Skeletal muscle cell (primary cell): ENCODE measurements at places on chromosomes 1 and 21.

GRCh38 chr21:41778930-41779600 lies 12.2 kb upstream of the RIPK4 start:
- DNase-seq: no peak

DNA sequence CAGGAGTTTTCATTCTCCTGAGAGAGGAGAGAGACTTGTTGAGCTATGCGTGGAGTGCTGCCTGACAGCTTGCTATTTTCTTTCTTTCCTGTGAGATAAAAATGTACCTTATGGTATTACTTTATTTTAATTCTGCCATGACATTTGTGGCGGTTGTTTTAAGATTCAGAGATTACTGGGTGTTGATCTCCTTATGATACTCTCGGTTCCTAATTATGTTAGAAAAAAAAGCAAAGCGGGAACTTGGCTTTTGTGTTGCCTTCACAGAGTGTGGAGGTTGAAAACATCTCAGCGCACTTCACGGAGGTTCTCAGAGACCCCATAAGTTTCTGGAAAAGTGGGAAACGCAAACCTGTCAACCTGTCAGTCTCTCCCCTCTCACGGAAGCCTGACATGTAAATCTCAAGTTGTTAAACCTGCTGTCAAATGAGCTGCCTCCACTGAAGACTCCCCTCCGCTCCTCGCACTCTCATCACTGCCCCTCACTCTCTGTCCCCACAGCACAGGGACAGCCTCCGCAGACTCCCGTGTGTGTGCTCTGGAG lies 405.6 kb downstream of the KIF26B start:
- no peak for DNase-seq

- no peak for DNase-seq
These were observed 26.6 kb downstream of the DOP1B start for GRCh38 chr21:36183144-36183795.

- no peak for DNase-seq
These were observed 38.3 kb downstream of the CD34 start for GRCh38 chr1:207872621-207873020.

DNA sequence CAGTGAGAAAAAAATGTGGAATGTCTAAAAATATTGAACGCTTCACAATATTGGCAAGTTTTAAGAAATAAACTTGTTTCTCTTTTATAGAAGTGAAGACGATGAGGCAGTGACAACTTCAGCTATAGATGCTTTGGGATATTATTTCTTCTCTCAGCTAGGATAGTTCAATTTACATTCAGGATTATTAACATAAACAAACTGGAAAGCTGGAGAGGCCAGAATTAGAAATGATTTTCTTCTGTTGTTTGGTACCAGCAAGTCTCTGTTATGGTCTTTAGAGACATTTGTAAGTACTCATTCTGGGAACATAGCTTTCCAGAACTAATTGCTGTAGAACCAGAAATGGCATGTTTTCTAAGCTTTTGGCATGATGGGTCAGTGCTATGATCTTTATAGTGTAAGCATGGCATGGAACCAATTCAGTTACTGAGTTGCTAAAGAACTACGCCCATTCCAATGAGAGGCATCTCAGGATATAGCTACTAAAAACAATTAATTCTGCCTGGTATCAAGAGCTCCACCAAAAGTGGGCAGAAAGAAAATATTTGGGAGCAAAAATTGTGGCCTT lies 599.5 kb upstream of the B3GALT2 start:
- DNase-seq: no peak

DNA sequence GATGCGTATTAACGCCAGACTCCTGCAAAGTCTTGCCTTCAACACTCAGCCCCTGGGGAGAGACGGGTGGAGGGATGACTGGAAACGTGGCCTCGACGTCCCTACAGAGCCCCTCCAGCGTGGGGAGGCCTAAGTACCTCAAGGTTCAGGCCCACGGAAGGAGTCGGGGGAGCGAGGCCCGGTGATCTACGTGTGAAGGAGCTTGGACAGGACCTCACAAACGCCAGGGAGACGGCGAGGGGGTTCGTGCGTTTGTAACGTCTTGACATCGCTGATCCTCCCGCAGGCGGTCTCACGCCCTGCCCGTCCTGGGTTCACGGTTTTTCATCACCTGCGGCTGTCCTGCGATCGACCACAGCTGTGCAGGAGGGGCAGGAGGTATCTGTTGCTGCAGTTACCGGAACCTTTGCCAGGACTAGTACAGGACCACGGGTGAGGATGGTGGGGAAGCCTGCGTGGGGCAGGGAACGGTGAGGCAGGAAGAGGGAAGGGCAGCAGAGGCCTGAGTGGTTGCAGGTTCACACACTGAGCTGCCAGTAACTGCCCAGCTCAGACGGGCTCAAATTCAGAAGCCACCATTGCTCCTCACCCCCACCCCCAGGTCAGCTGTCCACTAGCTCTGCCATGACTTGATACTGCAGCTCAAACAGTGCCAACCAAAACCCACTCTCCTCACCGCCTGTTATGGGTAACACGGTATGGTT lies 889 bp upstream of the CCNL2 start:
- DNase-seq: no peak

DNA sequence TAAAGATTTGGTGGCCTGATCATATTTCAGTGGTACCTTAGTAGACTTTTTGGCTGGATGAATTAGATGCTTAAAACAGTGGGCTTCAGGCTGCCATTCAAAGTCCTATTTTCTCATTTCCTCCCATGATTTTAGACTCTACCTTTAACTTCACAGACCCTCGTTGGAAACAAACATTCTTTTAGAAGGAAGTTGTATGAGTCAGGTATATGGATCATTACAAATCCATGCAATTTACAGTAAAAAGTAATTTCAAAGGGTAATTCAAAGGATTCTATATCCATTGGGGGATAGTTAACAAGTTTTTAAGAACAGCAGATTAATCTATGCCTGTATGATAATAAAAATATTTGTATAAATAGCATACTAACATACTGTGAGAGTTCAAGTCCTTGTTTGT lies 216.9 kb upstream of the RRP15 start:
- DNase-seq: no peak

GRCh38 chr1:52927212-52928014 lies at the start of gene SCP2:
Gene SCP2 (plus strand): TSS chr1:52927276. CDS start chr1:52927397, 121 bp downstream.
- peak; percentile 18 for DNase-seq

DNA sequence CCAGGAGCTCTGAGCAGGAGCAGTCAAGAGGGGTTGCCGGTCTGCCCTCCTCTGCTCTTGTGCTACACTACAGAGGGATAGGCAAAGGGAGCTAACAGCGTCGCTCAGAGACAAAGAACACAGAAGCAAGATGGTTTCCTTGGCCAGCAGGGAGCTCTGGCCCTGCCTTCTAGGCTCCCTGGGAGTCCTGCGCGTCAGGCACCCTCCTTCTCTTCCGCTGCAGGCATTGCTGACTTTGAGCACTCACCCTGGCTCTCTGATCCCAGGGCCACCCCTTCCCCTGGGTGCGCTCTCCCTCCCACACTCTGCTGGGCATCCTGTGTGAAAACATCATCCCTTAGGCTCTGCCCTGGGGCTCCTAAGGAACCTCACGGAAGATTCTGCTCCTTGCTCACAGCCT lies 489 bp downstream of the TNNI1 start:
- no peak for DNase-seq

GRCh38 chr1:202462342-202463076 lies 114.0 kb downstream of the PPP1R12B start:
- DNase-seq: no peak

DNA sequence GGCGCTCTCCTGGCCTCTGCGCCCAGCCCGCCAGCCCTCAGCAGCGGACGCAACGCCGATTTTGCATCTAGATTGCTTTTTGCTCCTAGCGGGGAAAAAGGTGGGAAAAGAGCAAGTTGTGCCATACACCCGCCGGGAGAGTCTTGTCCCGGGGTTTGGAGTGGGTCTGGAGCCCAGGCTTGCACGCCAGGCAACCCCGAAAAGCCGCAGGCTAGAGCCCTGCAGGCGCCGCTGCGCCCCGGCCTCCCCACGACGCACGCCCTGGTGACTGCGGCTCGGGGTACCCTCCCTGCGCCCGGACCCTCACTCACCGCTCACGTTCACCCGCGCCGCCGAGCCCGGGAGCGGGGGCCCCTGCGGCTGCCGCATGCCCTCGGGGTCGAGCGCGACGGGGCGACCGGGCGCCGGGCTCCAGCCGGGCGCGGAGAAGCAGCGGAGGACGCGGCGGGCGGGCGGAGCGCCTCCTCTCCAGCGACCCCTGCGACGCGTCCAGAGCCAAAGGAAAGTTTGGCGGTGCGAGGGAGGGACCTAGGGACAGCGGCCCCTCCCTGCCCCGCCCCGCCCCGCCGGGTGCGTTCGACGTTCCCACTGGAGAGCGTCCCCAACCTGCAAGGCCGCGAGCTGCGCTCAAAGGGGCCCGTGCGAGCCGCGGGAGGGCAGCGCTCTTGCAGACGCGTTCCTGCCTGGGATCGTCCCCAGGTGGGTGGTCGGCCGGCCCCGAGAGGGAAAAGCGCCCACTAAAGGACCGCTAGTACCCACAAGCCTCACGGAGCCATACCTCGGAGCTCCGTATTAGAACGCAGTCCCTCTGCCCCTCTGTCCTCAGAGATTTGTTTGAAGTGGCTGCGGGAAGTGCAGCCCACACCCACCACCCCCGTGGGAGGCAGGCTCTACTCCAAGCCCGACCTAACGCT lies at the start of gene LPAR3:
Gene LPAR3, minus strand, starts transcription at position 502 of the 914 bp plus-strand sequence. CDS start 27,086 bp downstream, outside the sequence.
- no peak for DNase-seq

DNA sequence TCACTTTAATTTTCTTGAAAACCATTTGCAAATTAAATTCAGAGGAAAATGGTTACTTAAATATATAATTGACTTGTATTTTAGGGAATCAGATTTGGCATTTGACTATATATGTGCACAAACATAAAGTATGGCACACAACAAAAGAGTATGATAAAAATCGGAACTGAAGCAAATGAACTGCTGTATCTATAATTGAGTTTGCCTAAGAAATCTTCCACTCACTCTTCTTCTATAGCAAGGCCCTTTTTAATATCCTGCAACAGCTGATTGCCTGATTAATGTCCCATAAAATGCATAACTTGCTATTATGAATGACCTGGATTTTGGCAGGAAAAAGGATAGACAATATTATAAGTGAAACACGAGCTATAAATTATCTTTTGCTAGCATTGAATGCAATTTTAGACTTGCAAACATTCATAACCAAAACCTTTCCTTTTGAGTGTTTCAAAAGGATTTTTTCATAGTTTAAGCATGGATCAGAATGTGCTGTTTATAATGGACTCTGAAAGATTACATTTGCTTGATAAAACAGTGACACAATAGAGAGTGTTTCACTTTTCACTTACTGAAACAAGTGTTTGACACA lies 2204.3 kb downstream of the MRPL39 start:
- DNase-seq: no peak

DNA sequence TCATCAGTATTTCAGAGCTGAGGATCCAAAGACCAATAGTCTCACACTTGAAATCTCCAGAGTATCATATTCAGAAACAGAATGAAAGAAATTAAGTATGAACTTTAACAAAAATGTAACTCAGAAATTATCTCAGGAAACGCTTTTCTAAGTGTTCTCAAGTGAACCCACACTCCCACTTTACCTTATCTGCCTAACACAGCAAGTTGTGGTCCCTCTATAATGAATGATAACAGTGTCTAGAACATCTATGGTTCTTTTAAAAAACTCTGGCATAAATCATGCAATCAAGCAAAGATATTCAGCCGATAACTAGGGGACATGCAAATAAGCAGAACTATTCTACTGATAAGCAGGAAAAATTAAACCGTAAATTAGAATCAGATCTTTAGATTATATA lies 1574.2 kb downstream of the PLA2G4A start:
- no peak for DNase-seq

- DNase-seq: peak; percentile 80
These were observed 47.7 kb downstream of the UTP25 start for GRCh38 chr1:209875515-209875914.

- no peak for DNase-seq
These were observed 11.2 kb downstream of the LRRC42 start for GRCh38 chr1:53957194-53957818.

DNA sequence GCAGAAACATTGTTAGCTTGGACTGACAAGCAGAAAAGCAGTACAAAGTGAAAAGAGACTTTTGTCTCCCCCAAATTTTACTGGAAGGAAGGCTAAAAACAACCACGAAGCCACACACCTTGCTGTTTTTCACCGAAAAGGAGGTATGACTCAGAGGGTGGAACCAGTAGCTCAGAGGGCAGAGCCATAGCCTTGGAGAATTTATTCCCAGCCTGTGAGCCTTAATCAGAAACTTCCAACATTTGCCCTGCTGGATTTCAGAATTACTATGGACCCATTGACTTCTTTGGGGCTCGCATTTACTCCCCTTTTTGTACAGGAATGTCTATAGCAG lies 32.0 kb downstream of the RPS6KC1 start:
- DNase-seq: no peak

DNA sequence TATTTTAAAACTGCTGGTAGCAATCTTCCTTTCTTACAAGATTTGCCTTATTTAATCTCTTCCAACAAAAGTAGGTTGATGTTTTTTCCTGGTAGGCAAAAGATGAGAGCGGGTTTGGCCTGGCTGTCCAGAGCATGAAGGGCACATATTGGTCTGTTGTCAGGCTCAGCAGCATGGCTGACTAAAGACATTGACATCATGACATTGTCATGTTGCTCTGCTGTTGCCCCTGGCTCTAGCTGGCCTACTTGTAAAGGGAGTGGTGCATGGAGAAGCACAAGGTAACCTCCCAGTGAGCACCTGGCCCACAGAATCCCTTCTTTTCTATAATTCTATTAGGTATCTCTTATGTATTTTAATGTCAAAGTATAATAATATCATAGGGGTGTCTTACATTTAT lies 23.6 kb downstream of the GNPAT start:
- no peak for DNase-seq

DNA sequence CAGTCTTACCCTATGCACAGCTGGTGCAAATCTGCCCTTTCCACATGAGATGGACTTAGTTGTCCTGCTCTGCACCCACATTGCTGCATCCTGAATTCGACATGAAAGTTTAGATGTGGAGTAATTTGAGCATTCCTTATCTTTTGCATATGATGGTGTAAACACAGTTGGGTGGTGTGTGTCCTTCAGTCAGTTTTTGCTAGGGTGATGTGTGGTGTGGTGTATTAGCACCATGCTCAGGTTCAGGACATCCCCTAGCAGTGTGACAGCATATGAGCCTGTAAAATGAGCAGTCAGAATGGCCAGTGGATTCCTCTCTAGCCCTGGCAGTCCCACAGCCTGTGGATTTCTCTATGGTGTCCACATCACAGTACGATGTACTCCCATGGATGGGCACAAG lies 42.6 kb upstream of the CD101 start:
- DNase-seq: no peak

- no peak for DNase-seq
These were observed 48.7 kb downstream of the SYT6 start for GRCh38 chr1:114104949-114105348.

DNA sequence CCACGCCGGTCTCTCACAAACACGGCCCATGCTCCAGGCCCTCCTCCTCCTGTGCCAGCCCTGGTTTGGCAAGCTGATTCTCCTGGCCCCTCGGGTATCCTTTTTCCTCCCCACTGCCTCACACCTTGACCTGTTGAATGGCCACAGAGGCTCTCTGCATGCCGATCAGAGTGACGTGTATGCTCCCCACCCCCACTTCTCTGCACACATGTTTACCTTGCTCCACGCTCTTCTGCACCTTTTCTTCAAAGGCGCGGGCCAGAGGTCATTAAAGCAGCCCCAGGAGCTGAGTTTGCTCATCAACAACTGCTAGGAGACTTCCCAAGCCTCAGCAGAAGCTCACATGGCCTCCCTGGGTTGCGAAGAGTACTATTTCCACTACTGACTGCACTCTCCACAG lies 139.3 kb upstream of the EDN2 start:
- DNase-seq: no peak

- peak; percentile 13 for DNase-seq
These were observed 28.9 kb downstream of the ODR4 start for GRCh38 chr1:186404454-186405051.
